ENCODE measurements at places on chromosomes 11 and 22. TPM values are rescaled to one million over a fixed set of nuclear protein-coding genes. Genes with fewer than 3 reads are reported as not detected.
A peak's percentile ranks its signal among the peaks of the same experiment; 100 is the strongest.

GRCh38 chr11:120195601-120196320 lies 15.1 kb upstream of the OAF start:
- no peak for DNase-seq

The ENTHD1 gene
- total RNA-seq: not detected

DNA sequence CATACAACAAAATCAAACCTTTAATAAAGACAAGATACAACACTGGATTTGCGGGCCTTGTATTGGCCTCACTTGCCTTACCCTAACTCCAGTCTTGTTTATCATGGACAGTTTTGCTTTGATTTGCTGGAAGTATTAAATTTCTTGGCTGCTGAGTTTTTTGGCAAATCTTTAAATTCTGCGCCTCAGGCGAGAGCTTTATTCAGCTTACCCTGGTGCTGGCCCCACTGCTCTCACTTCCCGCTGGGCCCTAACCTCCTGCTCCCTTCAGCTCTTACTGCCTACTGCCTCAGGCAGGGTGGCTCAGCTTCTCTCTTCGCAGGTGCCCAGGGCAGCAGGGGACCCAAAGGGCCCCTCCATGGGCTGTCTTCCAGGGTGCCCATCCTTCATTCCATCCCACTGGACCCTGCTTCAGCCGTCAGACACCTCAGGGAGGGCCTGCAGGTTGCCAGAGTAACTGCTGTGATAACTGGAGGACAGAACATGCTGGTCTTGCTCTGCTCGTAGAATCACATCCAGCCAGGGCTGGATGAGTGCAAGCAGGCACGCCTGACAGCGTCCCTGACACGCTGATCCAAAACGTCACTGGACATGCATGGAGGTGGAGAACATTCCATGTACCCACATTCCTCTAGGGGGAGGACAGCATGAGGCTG lies 45.7 kb upstream of the TUB start:
- DNase-seq: no peak

GRCh38 chr22:45574069-45574703 lies 71.5 kb downstream of the FBLN1 start:
- DNase-seq: no peak

- DNase-seq: no peak
Measured at GRCh38 chr11:9019861-9020260, 16.1 kb upstream of the NRIP3 start.

- DNase-seq: no peak
Measured at GRCh38 chr11:120141113-120141767, 3.3 kb upstream of the TRIM29 start.

GRCh38 chr11:24755260-24755839 lies 258.5 kb downstream of the LUZP2 start:
- no peak for DNase-seq

The RIMBP3C gene
- 0.30 TPM for total RNA-seq

GRCh38 chr11:62013537-62014476 lies 46.4 kb upstream of the FTH1 start:
- no peak for DNase-seq

GRCh38 chr11:1933416-1934334 lies 13.5 kb upstream of the MRPL23 start:
- no peak for DNase-seq

The ASCL2 gene
- 0.20 TPM for total RNA-seq

GRCh38 chr11:134277183-134278001 lies 1.2 kb downstream of the GLB1L3 start:
- DNase-seq: peak; percentile 23

- DNase-seq: peak; percentile 79
Measured at GRCh38 chr11:59053387-59053786, 32.7 kb upstream of the GLYATL1B start.

- no peak for DNase-seq
Measured at GRCh38 chr11:3201112-3201581, 17.5 kb downstream of the MRGPRG start.

DNA sequence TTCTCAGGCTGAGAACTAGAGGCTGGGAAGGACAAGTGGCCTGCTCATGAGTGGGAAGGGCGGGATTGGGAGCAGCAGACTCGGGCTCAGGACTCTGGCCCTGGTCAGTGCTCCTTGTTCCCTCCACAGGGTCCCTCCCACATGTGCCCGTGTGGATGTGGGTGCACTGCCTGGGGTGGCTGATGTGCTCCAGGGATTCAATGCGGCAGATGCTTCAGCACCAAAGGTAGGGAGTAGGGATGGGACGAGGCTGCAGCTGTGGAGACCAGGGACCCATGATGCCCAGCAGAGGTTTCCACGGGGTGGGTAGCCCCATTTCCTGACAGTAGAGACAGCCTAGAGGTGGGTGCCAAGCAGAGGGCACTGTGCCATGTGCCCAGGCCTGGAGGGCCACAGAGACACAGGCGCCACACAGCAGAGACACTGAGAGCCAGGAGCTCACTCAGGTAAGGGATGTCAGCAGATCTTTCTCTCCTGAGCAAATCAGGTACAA lies 89.5 kb downstream of the GGTLC2 start:
- no peak for DNase-seq

DNA sequence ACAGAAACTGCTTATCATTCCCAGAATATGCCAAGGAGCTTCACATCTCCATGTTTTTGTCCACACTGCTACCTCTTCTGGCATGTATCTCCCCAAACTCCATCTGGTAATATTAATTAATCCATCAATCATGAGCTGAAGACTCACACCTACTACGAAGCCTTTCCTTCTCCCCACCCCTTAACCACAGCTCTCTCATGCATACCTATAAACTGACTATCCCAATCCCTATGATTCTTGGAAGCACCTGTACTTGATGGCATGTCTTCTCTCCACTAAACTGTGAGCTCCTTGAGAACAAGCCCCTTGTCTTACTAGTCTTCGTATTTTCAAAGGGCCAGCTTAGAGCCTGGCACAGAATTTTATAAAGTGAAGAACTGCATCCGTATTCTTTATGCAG lies 47.3 kb downstream of the RELT start:
- DNase-seq: no peak

- no peak for DNase-seq
Measured at GRCh38 chr22:20599117-20599516, 91.7 kb downstream of the MED15 start.

DNA sequence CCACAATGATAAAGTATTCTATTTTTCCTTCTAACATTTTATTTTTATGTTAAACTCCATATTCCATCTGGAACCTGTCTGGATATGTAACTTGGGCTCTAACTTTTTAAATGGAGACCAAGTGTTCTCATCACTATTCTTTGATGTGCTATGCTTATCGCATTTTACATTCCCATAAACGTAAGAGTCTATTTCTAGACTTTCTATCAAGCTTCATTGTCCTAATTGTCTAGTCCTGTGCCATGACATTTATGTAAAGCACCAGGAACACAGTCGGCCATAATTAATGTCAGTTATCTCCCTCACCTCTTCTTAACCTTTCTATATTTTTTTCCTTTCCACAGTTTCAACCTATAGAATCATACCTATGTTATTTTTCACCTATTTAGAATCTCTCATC lies 113.9 kb upstream of the TEAD1 start:
- DNase-seq: no peak

The IFITM10 gene
- 3.4 TPM for total RNA-seq

Measured in spinal cord (tissue), 10 donors.